Activated CD4-positive, alpha-beta T cell treated with anti-CD3 and anti-CD28 coated beads for 24 hours (primary cell): ENCODE measurements at places on chromosomes 12 and 14.

GRCh38 chr12:129861951-129862350 is 41.9 kb downstream of the TMEM132D start:
- DNase-seq: no peak

GRCh38 chr12:27337376-27337775 is 4.7 kb downstream of the BMAL2 start:
- DNase-seq: no peak

DNA sequence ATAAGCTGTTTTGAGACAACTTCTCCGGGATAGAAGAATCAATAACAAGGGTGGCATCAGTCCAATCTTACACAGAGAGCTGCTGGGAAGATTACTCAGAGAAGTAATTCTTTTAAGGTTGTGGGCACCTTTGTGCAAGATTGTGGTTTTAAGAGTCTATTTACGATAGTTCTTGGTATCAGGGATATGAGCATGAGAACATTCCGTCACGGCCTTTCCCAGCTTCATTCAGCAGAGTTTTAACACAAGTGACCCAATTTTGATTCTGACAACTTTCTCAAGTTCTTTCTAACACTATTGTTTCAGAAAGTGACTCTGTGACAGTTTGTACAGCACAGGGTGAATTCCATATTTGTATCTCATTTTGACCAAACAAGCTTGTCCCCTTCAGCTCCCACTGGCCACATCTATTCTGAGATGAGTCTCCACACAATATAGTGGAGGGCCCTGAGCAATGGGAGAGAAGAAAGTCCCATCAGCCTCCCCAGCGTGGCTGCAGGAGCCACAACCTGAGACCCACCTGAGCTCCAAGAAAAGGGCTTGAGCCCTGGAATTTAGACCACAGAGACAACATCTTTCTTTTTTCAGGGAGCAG is 869.2 kb downstream of the TMEM121 start:
- DNase-seq: no peak

DNA sequence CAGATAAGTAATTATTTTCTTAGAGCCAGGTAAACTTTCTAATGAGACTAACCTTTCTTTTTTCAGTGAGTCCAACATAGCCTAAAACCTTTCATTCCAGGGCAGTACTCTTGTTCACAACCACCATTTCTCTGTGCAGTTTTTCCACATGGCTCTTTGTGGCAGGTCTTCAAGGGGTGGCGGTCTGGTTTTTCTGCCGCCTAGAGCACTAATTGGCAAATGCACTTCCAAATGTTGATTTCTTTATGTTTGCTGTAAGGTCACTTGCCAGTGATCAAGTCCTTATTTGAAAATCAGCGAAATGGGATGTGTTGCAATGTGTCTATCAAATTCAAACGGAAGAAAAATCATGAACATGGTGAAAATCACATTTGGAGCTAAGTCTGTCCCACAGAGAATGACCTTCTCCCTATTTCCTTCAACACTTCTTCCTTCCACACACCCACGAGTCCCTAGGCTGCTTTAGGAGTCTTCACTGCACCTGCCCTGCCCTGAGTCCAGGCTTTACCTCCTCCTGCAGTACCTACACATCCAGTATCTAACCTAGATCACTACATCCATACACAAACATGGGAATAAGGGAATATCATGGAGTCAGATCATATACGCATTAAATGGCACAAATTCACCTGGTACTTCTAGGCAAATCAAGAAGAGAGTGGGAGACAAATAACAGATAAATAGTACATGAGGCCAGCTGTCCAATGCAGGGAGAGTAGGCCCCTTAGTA is 1.9 kb downstream of the SRGAP1 start:
- no peak for DNase-seq

GRCh38 chr12:99136516-99136915 is 491.4 kb downstream of the APAF1 start:
- DNase-seq: no peak
